Fibroblast of lung (primary cell): ENCODE measurements at places on chromosomes 13 and 19.

- DNase-seq = no peak
These were observed 13.9 kb downstream of the IGLON5 start for GRCh38 chr19:51325161-51325976.

DNA sequence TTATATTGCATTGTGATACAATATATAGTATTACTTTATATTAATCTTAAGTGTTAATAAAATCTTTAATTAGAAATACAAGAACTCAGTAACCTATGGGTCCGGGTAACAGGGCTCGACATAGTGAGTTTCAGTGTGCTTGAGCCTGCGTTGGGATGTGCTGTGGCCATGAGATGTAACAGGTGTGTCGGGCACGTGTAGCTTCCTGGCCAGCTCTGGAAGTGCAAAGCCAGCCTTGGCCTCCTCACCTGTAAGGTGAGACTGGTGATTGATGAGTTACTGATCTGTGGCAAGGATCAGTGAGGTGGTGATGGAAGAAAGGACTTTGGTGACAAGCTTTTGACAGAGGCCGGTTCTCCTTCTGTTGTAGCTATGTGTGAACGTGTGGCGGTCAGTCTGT is 19.2 kb downstream of the ATP4B start:
- DNase-seq = no peak

- DNase-seq = peak; percentile 16
These were observed 1.1 kb downstream of the LSM14A start for GRCh38 chr19:34173193-34173956.

DNA sequence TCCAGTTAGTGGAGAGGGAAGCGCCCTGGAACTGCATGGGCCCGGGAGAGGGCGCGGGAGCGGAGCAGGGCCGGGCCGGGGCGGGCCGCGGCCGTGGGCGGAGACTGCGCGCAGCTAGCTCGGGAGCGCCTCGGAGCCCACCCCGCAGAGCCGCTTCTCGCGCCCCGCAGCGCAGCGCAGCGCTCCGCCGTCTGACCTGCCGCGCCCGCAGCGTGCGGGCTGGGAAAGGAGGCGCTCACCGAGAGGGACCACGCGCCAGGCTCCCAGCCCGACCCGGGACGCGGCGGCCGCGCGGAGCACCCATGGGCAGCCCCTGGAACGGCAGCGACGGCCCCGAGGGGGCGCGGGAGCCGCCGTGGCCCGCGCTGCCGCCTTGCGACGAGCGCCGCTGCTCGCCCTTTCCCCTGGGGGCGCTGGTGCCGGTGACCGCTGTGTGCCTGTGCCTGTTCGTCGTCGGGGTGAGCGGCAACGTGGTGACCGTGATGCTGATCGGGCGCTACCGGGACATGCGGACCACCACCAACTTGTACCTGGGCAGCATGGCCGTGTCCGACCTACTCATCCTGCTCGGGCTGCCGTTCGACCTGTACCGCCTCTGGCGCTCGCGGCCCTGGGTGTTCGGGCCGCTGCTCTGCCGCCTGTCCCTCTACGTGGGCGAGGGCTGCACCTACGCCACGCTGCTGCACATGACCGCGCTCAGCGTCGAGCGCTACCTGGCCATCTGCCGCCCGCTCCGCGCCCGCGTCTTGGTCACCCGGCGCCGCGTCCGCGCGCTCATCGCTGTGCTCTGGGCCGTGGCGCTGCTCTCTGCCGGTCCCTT is at the start of gene MLNR:
TSS of gene MLNR (plus strand) at position 303 of the 820 bp plus-strand sequence. CDS start at position 303, 0 bp downstream.
- peak; percentile 33 for DNase-seq

- DNase-seq = no peak
These were observed 82.8 kb downstream of the FRY start for GRCh38 chr13:32114284-32114950.

DNA sequence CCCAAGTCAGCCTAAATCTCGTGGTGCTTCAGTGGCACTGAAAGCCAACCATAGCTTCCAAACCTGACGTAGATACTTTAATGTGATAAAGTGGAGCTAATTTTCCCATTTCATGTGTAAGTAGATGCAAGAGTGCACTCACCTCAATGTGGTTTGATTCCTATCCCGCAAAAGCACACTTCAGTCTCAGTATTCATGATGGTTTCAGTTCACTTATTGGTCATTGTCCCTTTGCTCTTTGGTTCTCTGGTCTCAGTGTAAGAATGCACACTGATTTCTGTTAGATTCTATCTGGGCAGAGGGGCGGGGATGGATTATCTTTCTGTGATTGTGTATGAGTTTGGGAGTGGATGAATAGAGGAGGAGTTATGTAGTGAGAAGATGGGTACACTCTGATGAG is 340.6 kb downstream of the KCNRG start:
- no peak for DNase-seq

- DNase-seq = peak; percentile 44
These were observed 638 bp downstream of the ADGRE5 start for GRCh38 chr19:14381689-14382474.

GRCh38 chr19:31346184-31347059 is 2.8 kb downstream of the TSHZ3 start:
- no peak for DNase-seq

DNA sequence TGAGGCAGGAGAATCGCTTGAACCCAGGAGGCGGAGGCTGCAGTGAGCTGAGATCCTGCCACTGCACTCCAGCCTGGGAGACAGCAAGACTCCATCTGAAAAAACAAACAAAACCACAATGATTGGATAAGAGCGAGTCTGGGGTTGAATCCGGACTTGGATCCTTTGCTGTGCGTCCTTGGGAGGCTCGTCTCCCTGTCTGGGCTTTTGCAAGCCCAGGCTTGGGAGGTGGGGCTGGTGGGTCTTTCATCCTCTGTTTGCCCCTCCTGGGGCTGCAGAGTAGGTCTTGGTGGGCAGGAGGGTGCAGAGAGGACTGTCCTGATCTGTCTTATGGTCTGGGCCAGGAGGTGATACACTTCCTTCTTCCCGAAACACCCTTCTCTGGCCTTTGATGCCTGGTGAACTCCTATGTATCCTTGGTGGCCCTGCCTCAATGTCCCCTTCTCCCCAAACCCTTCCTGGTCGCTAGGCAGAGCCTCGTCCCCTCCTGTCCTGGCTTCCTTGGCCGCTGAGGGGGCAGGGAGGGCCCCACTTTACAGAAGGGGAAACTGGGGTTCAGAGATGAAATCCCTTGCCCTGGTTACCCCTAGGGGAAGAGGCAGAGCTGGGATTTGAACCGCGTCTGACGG is 16.8 kb downstream of the PALM start:
- no peak for DNase-seq

GRCh38 chr13:81017513-81018152 is 676.7 kb upstream of the SPRY2 start:
- DNase-seq = peak; percentile 77
